A549 treated with Mapracorat at 1 μM for 4 hours (cell line): ENCODE measurements at places on chromosomes 2 and 18. TPM values are rescaled to one million over a fixed set of nuclear protein-coding genes. Genes with fewer than 3 reads are reported as not detected.

SKA1 gene
- 11.2 to 11.9 TPM (median 11.7 TPM) in 5 replicates for total RNA-seq

GPR148 gene
- not detected in 5 replicates for total RNA-seq

TRIM43 gene
- not detected in 5 replicates for total RNA-seq

HNRNPLL gene
- total RNA-seq = 17.8 to 26.3 TPM (median 25.5 TPM) in 5 replicates

CLHC1 gene
- 1.4 to 3.5 TPM (median 1.9 TPM) in 5 replicates for total RNA-seq
